ENCODE measurements at places on chromosomes 6 and 20.

- no peak for DNase-seq
These were observed 5.9 kb upstream of the HMGA1 start for GRCh38 chr6:34230653-34231371.

- DNase-seq, result no peak
These were observed 880 bp upstream of the CPXM1 start for GRCh38 chr20:2801286-2801728.

DNA sequence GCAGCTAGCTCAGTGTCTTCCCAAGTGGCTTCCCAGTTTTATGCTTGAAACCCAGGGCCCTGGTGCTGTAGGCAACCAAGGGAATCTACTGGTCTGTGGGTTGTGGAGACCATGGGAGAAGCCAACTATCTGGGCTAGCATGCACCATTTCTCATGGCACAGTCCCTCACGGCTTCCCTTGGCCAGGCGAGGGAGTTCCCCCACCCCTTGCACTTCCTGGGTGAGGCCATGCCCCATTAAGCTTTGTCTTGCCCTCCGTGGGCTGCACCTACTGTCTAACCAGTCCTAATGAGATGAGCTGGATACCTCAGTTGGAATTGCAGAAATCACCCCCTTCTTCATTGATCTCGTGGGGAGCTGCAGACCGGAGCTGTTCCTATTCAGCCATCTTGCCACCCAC, 1152.0 kb downstream of the KHDRBS2 start:
- no peak for DNase-seq

DNA sequence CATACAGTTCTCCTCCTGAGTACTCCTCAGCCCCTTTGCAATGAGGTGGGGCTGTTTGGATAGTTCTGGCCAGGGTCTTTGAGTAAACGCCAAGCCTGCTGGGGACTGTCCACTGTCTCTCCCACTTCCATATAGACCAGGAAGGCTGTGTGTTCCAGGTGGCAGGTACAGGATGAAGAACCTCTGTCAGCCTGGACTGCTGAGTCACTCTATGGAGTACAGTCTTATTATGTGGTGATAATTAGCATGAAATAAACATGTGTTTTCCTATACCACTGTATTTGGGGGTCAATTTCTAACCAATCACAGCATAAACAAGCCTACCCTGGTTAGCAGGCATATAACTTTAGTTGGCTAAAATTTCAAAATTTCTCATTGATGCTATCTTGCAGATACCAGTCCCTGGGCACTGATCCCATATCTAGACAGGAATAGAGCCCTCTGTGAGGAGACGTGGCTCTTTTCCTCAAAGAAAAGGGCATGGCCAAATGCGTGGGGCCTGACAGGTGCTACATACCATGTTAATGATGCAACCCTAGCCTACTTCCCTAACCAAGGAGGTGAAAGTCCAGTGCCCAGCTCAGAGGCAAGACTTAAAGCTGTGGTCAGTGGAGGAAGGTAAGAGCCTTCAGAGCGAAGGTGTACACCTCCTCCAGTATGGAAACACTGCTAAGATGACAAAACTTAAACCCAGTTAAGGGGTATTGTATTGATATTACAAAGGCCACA, 4.5 kb upstream of the ALDH8A1 start:
- DNase-seq, result no peak

- DNase-seq, result no peak
These were observed 3.6 kb upstream of the PGBD1 start for GRCh38 chr6:28277746-28278145.

GRCh38 chr6:134005800-134006199, 46.6 kb downstream of the SLC2A12 start:
- no peak for DNase-seq
